ENCODE measurements at places on chromosomes 7 and 10. TPM values are rescaled to one million over a fixed set of nuclear protein-coding genes. Genes with fewer than 3 reads are reported as not detected.

GRCh38 chr10:86269332-86269731 is 97.3 kb downstream of the GRID1 start:
- no peak for DNase-seq

GRCh38 chr10:28663576-28664368 is 13.5 kb upstream of the BAMBI start:
- DNase-seq = peak; percentile 82

DNA sequence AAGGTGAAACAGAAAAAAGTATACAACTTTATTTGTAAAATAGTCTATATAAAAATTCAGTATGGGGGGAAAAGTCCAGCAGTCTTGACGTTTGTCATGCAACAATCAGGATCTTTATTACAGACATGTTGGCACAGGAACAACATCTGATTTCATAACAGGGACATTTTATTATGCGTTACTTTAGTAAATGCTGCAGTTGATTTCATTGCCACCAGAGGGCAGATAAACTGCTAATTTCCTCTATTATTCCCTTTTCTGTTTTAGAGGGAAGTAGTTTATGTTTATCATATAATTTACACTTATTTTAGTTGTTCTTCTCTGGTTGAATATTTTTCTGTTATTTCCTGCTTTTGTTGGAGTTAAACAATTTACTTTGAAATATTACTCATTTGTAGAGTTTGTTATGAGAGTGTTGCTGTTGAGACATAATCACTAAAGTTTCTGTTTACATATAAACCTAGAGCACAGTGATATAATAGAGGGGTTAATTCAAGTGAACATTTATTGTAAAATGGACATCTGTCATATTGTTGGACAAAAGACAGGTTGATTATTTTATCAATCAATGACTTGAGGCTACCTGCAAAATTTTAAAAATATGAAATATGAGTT is 3.3 kb downstream of the PLXDC2 start:
- DNase-seq = peak; percentile 66

DNA sequence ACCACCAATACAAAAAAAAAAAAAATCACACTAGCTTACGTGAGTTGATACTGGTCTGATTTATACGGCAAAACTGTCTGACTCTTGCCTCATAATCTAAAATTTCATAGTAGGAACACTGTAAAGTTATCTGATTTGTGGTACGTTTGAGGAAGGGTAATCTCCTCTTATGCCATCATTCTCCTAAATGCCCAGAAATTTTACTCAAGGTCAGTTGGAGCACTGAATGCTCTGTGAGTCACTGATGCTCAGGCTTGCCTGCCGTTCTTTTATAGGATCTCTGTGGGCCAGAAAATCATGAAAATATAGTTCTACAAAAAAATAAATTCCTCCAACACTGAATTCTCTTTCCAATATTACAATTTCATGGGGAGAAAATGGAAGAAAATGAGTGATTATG is 135.7 kb downstream of the PDE1C start:
- DNase-seq = no peak

DNA sequence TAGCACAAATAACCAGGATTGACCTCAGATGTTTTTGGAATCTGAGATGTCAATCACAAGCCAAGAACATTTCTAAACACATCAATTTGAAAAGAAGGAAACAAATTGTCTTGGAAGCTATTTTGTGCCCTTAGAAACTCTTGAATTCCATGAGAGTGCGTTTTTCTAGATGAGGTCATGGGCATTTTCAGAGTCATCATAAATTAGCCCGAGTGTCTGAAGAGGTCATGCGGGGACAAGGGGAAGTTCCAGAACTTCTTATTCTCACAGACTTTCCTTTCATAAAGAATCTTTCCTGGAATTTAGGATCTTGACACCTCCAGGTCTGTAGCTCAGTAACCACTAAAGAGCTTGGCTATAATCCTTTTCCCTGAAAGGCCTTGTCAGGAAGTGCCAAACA is 28.2 kb downstream of the IL2RA start:
- DNase-seq = no peak

C10orf53 gene
- not detected for polyA plus RNA-seq

GRCh38 chr10:49254556-49255318 is 44.2 kb upstream of the C10orf71 start:
- no peak for DNase-seq

DNA sequence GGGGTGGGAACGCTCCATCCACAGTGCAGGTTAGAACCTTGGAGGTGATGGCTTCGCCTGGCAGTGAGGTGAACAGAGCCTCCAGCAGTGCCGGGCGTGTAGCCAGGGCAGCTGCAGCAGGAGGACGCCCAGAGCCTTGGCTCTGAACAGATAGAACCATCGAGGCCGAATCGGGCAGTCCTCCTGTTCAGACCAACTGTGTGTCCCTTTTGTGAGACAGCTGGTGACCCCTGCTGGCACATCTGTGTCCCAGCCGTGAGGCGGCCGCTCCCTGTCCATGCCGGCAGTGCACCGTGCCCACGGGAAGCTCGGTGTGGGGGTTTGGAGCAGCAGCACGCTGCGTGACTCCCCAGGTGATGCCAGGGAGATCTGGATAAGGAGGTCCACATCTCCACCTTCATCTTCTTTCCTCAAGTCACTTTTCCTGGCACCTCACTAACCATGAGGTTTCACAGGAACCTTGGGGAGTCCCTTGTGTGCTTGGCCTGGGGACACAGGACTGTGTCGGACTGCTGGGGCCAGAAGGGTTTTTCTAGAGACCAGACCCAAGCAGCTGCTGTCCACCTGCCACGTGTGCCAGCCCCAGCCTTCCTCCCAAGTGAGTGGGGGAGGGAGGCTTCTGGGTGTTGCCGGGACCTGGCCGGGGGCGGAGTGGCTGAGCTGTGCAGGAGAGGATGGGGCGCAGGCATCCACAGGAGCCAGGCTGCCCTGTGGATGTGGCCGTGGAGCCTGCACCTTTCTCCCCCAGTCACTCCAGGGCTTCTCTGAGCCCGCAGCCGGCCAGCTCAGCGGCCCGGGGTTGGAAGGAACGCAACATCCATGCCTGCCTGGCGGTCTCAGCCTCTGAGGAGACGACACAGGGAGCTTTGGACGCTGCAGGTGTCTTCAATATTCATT is 69.4 kb downstream of the DNAJB6 start:
- DNase-seq = peak; percentile 83

GRCh38 chr7:159253657-159254056 is 109.0 kb upstream of the VIPR2 start:
- DNase-seq = no peak

GRCh38 chr7:135341049-135341448 is 107.4 kb downstream of the STRA8 start:
- DNase-seq = no peak

GATA3 gene
- polyA plus RNA-seq = 14.3 TPM
